ENCODE measurements at places on chromosomes 5 and 9.
A peak's percentile ranks its signal among the peaks of the same experiment; 100 is the strongest.

DNA sequence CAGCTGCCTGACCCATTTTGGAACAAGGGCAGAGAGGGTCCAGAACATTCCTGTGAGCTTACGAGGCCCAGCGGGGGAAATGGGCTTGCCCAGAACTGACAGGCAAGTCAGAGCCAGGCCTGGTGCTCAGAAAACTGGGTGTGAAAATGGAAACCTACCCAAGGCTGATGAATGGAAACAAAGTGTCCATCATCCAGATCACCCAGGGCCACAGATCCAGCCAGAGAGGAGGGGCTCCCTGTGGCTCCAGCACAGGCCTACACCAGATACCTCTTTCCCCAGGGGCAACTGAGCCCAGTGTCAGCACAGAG lies 3.1 kb downstream of the CLTB start:
- DNase-seq = no peak

GRCh38 chr9:127907867-127908659 lies 8.7 kb upstream of the ST6GALNAC6 start:
- no peak for DNase-seq

DNA sequence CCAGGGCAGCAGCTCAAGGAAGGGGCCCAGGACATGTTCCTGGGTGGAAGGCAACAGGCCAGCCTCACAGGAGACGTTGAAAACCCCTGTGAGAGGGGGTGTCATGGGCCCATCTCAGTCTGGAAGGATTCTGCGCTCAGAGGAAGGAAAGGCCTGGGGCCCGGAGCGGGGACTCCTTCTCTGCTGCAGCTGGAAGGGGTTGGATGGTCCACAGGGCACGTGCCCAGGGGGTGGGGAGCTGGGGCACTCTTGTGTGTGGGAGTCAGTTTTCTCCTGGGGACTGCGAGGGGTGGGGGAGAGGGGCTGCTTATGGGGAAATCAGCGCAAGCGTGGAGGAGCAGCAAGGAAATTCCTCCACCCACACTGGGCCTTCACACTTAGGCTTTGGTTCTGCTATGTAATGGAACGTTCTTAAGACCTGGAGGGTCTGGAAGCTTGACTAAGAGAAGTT lies 2.9 kb upstream of the LPCAT1 start:
- no peak for DNase-seq

- peak; percentile 96 for DNase-seq
These were observed 37.2 kb downstream of the NREP start for GRCh38 chr5:111719773-111720172.

GRCh38 chr9:86939321-86939720 lies 8.0 kb downstream of the GAS1 start:
- no peak for DNase-seq

- DNase-seq = peak; percentile 88
These were observed 168.1 kb downstream of the EFNA5 start for GRCh38 chr5:107502676-107503060.

GRCh38 chr9:30140407-30140806 lies 2244.0 kb upstream of the ACO1 start:
- no peak for DNase-seq

GRCh38 chr5:35066260-35066795 lies 18.6 kb upstream of the AGXT2 start:
- DNase-seq = no peak

DNA sequence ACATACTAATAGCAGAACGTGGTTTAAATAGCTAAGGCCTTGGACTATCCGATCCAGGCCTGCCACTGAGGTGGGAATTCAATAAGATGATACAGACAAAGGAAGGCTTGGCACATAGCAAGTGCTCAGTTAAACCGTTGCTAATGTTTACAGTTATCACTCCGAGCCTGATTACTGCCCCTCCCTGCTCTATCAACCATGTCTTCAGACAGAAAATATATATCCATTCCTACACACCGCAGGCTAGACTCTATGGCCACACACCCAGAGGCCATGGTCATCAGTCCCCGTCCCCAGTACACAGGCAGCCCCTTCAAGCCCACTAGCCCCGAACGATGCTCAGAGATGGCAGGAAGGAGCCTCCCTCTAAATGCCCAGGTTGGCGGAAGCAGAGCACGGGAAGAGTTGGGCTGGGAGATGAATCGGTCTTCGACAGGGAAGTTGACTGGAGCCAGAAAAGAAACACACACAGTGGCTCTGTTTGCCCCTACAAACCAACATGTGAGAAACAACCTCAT lies 49.7 kb upstream of the STXBP1 start:
- no peak for DNase-seq

- no peak for DNase-seq
These were observed 128.7 kb downstream of the ATG10 start for GRCh38 chr5:82100303-82101077.

DNA sequence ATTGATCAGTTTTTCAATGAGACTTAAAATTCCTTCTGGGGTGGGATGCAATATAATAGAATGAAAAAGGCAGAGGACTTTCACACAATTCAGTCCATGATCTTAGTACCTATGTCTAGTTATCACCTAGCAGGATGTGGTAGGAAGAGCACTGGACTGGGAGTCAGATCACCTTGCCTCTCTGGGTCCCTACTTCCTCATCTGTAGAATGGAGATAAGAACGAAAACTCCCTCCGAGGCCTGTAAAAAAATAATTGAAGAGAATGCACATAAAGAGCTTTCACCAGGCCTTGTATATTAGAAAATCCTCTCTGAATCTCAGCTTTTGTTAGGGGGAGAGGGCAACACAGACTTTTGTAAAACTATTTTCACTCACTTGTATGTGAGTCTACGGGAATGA lies 681 bp upstream of the TMEFF1 start:
- no peak for DNase-seq

DNA sequence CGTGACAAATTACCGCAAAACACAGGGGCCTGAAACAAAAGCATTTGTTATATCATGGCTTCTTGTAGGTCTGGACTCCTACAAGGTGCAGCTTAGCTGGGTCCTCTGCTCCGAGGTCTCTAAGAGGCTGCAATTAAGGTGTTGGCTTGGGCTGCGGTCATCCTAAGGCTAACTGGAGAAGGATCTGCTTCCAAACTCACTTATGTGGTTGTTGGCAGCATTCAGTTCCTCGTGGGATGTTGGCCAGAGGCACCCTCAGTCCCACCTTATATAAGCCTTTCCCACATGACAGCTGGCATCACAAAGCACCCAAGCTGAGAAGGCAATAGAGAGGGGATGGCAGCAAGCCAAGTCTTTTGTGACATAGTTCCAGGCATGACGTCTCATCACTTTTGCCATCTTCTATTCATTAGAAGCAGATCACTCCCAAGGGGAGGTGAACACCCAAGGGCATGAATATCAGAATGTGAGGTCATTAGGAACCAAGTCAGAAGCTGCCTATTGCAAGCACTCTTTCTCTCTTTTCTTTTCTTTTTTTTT lies 47.9 kb upstream of the ZBTB43 start:
- peak; percentile 84 for DNase-seq

GRCh38 chr5:53418826-53419658 lies 61.4 kb upstream of the FST start:
- no peak for DNase-seq

DNA sequence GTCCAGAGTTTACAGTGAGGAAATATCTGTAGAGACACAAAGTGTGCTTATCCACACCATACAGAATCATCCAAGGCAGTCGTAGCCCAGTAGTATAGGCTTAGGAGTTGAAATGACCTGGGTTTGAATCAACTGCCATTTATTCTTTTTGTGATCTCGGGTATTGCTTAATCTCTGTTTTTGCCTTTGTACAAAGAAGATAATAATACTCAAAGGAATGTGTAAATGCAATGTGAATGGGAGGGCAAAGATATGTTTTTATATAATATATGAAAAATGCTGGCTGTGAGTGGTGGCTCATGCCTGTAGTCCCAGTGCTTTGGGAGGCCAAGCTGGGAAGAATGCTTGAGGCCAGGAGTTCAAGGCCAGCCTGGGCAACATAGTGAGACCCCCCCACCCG lies 141.1 kb downstream of the SPATA31D1 start:
- DNase-seq = no peak

DNA sequence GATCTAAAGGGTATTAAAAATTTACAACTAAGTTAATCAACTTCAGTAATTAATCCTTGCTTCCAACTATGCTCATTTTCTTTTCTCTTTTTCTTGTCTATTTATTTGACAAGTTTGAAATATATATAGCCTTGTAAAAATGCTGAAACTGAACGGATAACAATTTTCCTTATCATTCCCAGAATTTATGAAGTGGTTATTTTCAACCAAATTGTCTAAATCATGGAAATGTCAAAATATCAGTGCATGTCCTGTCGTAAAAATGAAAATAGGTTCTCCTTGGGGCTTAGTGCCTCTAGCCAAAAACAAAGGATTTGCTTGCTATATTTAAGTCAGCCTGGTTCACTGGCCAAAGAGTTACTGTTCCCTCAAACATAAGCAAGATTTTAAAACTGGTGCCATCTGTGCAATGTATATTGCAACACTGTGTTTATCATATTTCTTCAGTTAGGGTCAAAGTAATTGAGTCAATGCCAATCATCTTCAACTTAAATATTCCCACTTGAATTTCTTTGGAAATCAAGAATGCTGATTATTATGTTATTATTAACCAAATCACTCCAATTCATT lies 798.3 kb downstream of the MAT2B start:
- DNase-seq = peak; percentile 16

DNA sequence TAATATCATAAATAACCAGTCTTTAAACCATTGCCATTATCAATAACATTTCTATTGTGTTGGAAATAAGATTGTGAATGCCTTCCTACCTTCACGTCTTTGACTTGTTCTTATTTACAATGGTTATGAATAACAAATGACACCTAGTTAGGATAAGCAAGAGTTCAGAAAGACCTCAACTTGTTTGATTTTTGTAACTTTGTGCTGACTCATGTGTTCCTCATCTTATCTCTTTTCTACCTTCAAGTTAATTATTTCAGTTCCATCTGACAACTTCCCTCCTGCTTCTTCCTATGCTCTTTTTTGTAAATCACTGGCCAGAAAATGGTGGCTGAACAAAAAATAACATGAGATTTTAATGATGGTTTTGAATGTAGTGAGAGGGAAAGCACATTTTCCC lies 538.5 kb upstream of the TUSC1 start:
- no peak for DNase-seq

- DNase-seq = peak; percentile 34
These were observed 324.9 kb upstream of the IRX4 start for GRCh38 chr5:2207416-2208238.

Measured in NCI-H524 (cell line).